M059J (cell line): ENCODE measurements at places on chromosomes 3 and 15.

DNA sequence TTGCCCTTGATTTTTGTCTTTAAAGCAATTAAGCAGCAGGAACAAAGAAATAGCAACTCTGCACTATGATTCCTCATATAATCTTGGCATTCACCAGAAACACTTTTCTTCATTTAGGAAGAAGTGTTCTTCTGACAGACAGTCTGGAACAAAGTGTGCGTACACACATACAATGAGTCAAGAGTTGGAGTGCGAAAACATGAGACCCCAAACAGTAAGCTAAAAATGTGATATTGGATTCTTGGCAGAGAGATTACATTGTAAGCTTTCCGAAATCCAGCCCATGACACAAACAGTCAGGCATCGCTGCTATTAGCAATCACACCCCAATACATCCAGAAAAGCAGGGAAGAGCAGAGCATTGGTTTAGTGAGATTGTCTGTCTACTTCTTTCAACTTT lies 306.7 kb upstream of the TBC1D5 start:
- no peak for DNase-seq

DNA sequence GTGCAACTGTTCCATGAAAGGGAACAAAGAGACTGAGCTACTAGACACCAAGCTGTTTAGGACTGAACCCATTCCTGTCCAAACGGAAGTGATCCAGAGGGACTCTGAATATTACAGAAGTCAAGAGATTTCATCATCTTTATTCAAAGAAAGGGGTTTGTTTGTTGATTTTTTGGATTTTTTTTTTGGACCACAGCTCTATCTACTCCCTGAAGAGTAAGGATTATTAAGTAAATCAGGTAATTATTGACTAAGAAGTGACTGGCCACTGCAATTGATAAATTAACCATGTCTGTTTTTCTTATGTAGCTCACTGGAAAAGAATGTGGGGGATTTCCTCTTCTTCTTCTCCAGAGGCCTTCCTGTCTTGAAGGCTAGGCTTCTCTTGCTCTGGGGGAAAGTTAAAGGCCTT lies 146.6 kb upstream of the TPM1 start:
- DNase-seq: peak; percentile 82

DNA sequence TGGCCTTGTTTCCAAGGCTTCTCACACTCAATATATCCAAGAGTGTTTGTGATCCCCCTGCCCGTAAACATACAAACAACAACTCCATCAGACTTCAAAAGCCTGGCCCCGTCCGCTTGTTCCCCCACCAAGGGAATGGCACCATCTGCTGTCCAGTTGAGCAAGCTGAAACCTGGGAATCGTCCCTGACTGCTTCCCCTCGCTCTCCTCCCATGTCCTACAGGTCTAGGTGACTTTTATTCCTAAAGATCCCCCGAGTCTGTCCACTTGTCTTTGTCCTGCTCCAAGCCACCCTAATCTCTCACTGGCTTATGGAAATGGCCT lies 27.9 kb upstream of the FAM174B start:
- no peak for DNase-seq

DNA sequence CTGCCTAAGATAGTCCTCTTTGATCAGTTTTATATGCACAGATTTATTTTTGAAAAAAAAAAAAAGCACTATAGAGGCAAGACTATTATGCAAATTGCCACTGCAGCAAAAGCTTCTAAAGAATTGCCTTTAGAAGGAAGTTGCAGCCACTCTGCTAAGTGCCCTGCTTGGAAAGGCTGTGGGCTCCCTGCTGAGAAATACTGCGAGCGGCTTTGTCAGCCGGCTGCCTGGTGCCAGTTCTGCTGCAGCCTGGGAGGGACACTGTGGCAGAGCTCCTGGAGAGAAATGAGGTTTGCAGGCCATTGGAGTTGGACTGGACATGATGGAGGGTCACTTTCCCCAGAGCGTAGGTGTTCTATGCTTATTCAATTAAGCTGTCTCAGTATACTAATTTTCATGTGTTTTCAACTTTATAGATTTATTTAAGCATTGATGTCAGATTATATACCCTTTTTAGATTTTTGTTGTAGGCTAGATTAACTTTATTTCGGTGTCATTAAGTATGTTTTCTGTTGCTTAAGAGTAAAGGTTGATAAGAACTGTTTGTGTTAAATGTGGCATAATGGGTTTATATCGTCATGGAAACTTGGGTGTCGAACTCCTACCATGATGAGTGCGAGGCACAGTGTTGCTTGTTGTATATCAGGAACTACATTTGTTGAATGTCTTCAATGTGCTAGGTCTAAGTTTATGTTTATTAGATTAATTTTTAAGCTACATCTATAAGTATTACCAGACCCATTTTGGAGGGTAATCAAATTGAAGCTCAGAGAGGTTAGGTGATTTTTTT lies 6.6 kb downstream of the MAP2K5 start:
- no peak for DNase-seq

- DNase-seq: no peak
Measured at GRCh38 chr3:143731320-143731719, 116.9 kb downstream of the SLC9A9 start.

GRCh38 chr3:19765954-19766353 lies 168.1 kb downstream of the EFHB start:
- DNase-seq: no peak

- DNase-seq: no peak
Measured at GRCh38 chr15:89113296-89114024, 25.2 kb downstream of the ABHD2 start.

GRCh38 chr3:112777811-112778210 lies 68.9 kb downstream of the CD200R1L start:
- no peak for DNase-seq

DNA sequence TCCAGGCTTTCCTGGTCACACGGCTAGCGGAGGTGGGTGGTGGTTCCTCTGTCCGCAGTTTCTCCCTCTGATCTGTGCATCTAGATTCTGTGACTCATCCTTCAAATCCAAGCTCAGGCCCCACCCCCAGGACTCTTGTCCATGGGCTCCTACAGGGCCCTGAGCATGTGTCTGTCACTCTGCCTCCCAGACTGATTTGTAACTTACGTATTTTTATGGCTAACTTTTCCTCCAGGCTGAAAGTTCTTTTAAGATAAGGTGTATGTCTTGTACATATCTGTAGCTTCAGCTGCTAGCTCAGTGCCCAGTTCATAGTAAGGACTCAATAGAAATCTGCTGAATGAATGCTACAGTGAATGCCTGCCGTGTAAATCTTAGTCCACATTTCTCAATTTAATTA lies 8.0 kb downstream of the ESYT3 start:
- peak; percentile 90 for DNase-seq

DNA sequence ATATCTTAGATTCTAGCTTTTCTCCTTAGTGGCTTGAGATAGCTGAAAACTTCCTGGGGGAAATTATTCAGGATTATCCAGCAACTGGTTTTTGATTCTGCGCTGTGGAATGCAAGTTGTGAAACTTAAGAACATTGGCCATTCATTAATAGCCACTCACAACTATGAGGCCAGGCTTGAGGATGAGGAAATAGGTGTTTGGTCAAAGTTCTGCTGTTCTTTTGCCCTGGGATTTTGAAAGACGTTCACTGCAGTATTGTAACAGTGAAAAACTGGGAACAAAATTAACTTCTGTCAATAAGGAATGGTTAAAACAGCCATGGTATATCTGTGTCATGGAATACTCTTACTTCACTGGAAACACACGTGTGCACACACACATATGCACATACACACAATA lies 44.1 kb downstream of the CTXND1 start:
- no peak for DNase-seq

DNA sequence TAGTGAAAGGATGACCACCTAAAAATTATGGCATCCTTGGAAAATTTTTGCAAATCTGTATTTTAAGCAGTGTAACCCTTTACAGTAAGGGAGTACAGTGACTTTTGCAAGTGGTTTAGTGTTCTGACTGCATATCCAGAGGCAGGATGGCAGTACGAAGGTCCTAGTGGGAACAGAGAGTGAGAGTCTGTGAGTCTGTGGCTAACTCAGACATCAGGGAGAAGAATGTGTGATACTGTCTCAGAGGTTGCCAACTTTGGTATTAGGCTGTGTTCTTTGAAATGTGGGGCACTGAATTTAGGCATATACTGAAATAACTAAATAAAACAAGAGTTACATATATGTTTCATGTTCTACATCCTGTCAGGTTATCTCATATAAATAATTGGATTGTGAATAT lies 25.7 kb downstream of the PRKCI start:
- DNase-seq: no peak

- no peak for DNase-seq
Measured at GRCh38 chr3:133827136-133827535, 21.5 kb downstream of the SRPRB start.

- peak; percentile 50 for DNase-seq
Measured at GRCh38 chr15:89067751-89068150, 20.5 kb upstream of the ABHD2 start.

- no peak for DNase-seq
Measured at GRCh38 chr3:185149591-185149990, 3.3 kb downstream of the C3orf70 start.

GRCh38 chr3:98977520-98977919 lies 76.0 kb upstream of the DCBLD2 start:
- peak; percentile 99 for DNase-seq

- no peak for DNase-seq
Measured at GRCh38 chr15:83115410-83115809, 8.0 kb downstream of the TM6SF1 start.

- DNase-seq: no peak
Measured at GRCh38 chr15:99556011-99556410, 9.8 kb upstream of the MEF2A start.

GRCh38 chr3:5016211-5017161 lies 37.2 kb downstream of the BHLHE40 start:
- DNase-seq: peak; percentile 81

DNA sequence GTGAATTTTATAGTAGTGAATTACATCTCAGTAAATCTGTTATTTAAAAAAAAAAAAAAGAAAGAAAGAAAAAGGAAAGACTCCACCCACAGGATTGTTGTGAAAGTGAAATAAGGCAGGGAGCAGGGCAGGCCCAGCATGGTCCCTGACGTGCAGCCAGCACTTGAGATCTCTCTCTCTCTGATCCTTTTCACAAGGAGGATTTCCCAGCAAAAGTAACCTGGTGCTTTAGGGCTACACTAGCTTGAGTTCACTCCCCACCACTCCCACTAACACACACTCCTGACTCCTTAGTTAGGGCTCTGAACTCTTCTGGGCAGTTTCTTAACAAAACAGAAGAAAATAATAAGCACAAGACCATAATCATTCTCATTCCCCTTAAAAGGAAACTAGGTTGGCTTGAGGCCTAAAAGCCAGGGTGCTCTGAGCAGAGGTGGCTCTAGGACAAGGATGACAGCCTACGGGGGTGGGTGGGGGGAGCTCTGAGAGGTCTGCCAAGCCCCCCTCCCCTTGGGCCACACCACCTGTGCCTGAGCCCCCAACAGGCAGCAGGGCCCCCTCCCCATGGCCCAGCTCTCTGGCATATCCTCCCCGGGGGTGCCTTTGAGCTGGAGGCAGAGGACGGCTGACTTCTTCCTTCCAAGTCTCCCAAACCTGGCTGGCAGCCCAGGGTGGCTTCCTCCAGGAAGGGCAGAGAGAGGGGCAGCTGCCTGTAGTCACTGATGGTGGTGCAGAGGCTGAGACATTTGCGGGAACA lies 856 bp downstream of the TMEM40 start:
- DNase-seq: peak; percentile 70

DNA sequence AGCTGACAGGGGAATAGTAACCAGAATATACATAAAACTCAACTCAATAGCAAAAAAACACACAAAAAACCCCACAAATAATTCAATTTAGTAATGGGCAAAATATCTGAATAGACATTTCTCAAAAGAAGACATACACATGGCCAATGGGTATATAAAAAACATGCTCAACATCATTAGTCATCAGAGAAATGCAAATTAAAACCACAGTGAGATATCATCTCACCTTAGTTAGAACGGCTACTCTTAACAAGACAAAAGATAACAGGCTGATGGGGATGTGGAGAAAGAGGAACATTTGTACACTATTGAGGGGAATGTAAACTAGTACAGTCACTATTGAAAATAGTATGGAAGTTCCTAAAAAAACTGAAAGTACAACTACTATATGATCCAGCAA lies 678.6 kb downstream of the MECOM start:
- peak; percentile 67 for DNase-seq

GRCh38 chr3:143674100-143674968 lies 173.9 kb downstream of the SLC9A9 start:
- peak; percentile 67 for DNase-seq

- peak; percentile 34 for DNase-seq
Measured at GRCh38 chr15:64344651-64345294, 11.2 kb downstream of the CSNK1G1 start.

DNA sequence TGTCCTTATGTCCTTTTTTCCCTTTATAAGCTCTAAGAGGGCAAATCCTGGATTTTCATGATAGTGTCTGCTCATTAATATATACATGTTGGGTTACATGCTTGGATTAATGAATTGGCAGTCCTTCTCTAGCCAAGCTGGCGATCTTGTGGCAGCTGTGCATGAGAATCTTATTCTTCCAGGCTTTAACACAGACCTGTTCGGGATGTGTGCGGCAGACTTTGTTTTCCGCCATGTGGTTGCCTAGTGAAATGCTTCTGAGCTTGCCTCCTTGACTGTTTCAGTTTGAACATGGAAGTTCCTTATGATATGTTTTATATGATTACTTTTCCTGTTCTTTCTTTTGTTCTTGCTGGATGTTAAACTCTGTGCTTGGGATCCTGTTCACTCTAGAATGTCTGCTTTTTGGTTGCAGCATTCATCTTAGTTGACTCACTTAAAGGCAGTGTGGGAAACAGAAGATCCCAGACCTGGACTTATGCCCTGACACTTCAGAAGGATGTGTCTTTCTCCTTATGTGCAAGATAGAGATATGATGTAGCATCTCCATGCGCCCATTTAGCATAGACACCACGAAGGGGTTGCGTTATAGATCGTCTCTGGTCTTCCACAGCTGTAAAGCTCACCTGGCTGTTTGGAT lies 7.2 kb downstream of the CHCHD6 start:
- no peak for DNase-seq

- peak; percentile 64 for DNase-seq
Measured at GRCh38 chr3:108959017-108959416, 5.3 kb upstream of the GUCA1C start.

DNA sequence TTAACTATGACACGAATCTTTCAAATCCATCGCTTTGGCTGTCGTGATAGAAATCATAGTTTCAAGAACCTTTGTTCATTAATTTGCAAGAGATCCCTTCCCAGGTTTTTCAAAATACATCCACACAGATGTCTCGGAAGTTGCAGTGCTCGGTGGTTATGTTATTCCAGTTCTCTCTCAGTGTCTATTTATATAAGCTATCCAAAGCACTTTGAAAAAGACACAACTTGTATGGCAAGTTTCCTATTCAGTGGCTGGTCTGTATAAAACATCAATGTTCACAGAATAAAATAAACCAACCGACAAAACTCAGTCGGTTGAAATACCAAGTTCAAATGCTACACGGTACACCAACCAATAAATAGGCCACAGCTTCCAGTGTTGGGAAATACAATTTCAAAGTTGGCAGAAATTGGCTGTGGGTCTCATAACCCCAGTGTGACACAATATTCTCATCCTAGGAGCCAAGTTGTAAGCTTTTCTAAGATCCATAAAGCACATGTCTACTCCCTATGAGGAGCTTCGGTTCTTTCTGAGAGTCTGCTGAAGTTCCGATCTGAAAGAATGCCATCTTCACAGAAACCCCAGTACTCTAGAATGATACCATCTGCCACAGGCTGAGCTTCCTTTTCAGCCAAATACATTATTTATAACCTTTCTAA lies 23.7 kb downstream of the SATB1 start:
- no peak for DNase-seq
